Bronchial epithelial cell (primary cell): ENCODE measurements at places on chromosomes 16 and 17.

DNA sequence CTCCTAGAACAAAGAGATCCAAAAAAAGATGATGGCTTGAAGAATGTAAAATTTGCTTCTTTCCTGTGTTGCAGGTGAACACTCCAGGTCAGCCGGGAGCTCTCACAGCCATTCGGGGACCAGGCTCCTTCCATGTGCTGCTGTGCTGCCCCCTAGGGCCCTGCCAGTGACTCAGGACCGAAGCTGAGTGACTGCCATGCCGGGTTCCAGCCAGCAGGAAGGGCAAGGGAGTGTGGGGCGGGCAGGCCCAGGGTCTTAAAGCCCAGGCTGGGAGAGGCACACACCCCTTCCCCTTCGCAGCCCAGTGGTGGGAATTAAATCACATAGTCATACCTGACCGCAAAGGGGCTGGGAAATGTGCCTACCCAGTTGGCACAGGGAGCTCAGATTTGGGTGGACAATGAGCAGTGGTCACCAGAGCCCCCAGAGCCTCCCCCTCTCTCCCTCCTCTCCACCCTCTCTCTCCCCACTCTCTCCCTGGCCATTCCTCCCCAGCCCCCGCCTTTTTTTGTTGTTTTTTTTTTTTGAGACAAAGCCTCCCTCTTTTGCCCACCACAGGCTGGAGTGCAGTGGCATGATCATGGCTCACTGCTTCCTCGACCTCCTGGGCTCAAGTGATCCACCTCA lies 11.5 kb downstream of the EPOP start:
- DNase-seq: peak; percentile 52

- peak; percentile 37 for DNase-seq
Observed at GRCh38 chr16:88306860-88307545, 75.8 kb upstream of the ZNF469 start.

DNA sequence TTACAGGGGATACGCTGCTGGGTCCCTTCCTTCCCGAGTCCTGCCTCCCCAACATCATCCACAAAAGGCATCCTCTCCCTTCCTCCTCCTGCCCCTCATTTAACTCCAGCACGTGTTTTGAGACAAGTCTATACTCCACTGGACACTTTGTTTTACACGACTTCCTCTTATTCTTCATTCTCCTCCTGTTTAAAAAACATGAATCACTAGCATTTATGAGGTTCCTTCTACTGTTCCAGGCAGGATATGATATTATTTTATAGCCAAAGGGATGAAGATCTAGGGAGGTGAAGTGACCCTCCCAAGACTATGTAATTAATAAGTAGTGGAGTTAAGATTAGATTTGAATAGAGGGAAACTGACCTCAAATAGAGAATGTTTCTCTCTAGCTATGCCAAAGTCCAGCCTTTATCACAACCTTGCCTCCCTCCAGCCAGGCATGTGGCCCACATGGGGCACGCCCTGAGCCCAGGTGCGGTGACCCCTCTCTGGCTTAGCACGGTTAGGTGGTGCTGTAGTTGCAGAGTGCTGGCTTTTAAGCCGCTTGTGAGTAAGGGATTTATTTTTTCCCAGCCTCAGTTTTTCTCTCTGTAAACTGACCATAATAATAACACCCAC lies 1.3 kb upstream of the HSD17B2 start:
- DNase-seq: no peak

DNA sequence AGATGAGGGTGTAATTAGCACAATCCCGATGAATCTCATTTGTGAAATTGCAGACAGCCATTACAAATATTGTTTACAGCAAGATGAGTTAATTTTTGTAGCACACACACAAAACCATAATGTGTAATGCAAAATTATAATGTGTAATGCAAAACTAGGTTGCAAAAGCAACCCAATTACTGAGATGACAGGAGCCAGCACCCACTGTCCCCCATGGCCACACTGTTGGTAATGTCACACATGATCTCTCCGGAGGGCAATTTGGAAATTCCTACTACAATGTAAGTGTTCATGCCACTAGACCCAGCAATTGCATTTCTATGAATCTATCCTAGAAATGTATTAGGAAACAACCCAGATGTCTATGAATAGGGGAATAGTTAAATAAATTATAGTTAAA lies 76.9 kb downstream of the MARF1 start:
- DNase-seq: no peak

GRCh38 chr17:70473049-70473448 lies 303.7 kb downstream of the KCNJ2 start:
- no peak for DNase-seq

DNA sequence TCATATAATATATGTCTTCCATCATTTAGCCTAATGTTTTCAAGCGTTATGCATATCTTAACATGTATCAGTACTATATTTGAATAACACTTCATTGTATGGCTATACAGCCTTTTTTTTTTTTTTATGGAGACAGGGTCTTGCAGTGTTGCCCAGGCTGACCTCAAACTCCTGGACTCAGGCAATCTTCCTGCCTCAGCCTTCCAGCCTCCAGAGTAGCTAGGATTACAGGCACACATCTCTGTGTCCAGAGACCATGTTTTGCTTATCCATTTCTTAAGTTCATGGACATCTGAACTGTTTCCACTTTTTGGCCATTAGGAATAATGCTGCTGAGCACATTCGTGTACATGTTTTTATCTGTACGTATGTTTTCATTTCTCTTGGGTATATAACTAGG lies 7.8 kb downstream of the BPTF start:
- DNase-seq: no peak

DNA sequence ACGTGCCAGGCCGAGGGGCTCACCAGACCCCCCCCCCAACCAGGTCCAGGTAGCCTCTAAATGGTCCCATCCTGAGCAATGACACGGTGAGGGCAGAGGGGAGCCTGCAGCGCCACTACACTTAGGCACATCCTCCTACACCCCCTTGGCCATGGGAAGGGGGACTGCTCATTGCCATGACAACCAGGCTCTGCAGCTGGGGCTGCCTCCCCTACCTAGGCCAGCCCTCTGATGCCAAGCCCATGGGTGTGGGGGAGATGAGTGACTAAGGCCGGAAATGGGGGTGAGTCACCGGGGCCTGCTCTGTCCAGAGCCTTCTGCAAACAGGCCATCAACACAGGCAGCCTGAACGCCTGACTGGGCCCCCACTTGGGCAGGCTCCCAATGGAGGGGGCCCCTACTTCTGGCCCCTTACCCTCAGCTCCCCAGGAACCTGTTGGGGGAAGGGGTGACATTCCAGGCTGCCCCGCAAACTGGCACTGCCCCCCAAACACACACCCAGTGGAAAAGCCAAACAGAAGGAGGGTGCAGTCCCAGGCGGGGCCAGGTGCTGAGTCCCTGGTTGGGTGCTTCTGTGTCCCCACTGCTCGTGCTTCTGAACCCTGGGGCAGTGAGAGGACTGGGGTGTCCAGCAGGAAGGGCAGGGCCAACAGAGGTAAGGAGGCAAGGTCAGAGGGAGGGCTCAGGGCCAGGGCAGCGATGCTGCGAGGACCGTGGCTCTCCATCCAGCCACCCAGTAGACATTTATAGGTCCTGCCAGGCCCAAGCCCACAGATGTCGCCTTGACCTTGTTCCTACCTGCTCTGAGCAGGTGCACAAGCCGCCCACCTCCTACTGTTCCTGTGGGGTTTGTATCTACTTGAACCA lies 8.2 kb downstream of the PLCD3 start:
- DNase-seq: peak; percentile 84

- no peak for DNase-seq
Observed at GRCh38 chr16:30797670-30798309, 10.8 kb upstream of the ZNF629 start.

GRCh38 chr16:873889-874288 lies 73.4 kb upstream of the GNG13 start:
- no peak for DNase-seq

- DNase-seq: no peak
Observed at GRCh38 chr17:38338535-38338934, 5.2 kb downstream of the GPR179 start.

DNA sequence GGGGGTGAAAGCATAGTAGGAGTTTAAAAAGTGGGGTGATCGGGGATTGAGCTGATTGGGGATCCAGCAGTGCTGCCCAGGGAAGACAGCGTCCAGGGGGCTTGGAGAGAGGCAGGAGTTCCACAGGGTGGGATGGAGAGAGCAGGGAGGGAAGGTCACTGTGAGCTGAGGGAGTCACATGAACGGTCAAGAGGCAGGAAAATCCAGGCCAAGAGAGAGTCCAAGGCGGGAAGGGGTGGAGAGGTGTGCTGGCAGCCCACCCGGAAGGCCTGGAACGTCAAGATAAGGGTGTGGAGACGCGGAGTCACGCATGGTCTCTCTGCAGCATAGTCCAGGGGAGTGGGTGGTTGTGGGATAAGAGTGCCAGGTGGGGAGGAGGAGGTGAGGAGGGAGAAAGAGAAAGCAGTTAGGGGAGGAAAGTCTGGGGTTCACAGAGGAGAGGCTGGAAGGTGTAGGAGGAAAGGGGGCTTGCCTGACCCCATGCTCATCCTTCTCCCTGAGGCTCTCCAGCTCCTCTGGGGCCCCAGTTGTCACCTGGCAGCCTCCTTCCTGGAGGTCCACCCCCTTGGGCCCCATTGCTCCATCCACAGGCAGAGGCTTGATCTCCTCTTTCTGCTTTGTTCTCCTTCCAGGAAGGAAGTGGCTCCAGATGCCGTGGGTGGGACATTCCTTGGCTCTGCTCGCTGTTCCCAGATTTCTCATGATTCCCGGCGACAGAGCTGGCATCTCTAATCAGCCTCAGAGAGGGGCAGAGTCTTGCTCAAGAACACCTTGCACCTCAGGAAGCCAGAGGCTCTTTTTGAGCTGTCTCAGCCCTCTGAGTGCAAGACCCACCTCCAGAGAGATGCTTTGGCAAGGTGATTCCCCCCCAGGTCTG lies 28.7 kb downstream of the CCR7 start:
- peak; percentile 74 for DNase-seq

DNA sequence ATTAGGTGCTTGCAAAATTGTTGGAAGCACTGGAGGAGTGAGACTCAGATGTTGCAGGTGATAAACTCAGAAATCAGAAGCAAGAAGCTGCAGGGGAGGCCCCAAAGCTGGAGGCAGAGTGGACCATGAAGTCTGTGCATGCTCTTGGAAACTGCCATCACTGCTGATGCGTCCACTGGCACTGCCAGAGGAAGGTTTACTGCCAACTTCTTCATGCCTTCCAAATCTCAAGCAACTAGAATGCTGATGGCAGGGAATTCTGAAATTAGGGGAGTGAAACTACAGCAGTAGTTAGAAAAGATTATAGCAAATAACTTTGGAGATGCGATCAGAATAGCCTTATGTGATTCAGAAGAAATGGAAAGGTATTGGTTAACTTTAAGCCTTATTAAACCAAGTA lies 277.1 kb upstream of the SDK2 start:
- DNase-seq: no peak

- no peak for DNase-seq
Observed at GRCh38 chr16:57947261-57947660, 23.7 kb downstream of the CNGB1 start.

- no peak for DNase-seq
Observed at GRCh38 chr17:80949451-80950421, 41.9 kb upstream of the CHMP6 start.

GRCh38 chr17:79630821-79631639 lies 20.2 kb upstream of the RBFOX3 start:
- no peak for DNase-seq

- no peak for DNase-seq
Observed at GRCh38 chr16:57452021-57452420, 4.7 kb downstream of the COQ9 start.

GRCh38 chr17:42846594-42847280 lies 2.4 kb downstream of the AOC2 start:
- peak; percentile 58 for DNase-seq

DNA sequence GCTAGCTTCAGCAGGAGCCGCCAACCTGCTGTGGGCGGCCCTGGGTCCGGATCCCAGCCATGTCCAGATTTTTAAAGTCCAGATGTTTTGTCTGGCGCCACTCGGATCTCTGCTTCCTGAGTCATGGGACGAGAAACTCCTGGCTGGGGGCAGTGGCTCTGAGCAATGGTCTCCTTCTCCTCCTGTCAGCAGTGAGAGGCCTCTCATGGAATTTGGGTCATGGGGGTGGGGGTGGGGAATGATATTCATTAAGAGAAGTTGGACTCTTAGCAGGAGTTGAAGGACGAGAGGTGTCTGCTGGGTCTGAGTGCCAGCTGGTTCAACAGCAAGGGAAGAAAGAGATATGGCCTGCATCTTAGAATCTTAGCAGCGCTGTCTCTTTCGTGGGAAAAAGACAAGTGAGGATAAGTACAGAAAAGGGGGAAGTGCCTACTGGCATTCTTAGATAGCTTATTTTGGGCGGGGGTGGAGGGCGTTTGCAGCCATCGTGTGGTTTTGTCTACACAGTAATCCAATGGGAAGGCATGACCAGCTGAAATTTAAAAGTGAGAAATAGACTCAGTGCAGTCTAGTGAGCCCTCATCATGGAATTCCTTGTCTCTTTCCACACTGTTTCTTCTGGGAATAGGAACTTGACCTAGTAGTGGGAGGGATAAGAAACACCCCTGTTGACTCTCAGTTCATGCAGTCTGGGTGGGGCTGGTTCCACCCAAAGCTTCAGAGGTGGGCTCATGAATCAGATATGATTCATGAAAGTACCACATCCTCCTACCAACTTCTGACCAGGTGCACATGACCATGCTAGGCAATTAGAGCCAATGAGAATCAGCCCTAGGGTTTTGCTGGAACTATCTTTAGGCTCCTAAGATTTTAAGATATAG lies 80.5 kb downstream of the MYH13 start:
- peak; percentile 79 for DNase-seq

- peak; percentile 57 for DNase-seq
Observed at GRCh38 chr16:70805380-70805779, 4.4 kb upstream of the VAC14 start.

GRCh38 chr17:9244066-9245052 lies 223.0 kb downstream of the NTN1 start:
- no peak for DNase-seq

GRCh38 chr17:78290721-78291120 lies 59.3 kb downstream of the TMEM235 start:
- no peak for DNase-seq

GRCh38 chr17:75783803-75784472 lies 668 bp upstream of the UNK start:
- no peak for DNase-seq

DNA sequence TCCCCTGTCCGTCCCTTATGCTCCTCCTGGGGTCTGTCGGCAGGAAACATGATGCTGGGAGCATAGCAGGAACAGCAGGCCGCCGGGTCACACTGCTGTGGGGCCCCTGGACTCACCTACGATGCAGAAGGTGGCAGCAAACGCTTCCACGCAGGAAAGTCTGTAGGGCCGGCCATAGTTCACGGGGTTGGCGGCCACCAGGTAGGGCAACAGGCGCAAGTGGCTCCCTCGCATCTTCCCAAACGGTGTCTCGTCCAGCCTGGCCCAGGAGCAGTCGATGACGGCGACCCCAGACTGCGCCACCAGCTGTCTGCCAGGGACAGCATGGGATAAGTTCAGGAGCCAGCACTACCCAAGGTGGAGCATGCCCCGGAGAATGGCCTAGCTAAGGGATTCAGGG lies 987 bp downstream of the TSR3 start:
- DNase-seq: no peak
